Dermis microvascular lymphatic vessel endothelial cell (primary cell): ENCODE measurements at places on chromosomes 6 and 20. TPM values are rescaled to one million over a fixed set of nuclear protein-coding genes. Genes with fewer than 3 reads are reported as not detected.

The SLC17A1 gene
- total RNA-seq = not detected in 2 replicates

The CST7 gene
- not detected in 2 replicates for total RNA-seq

The UNC5CL gene
- total RNA-seq = under 0.01 and 0.13 TPM in 2 replicates

The SCAF8 gene
- 15.1 and 20.6 TPM in 2 replicates for total RNA-seq

The FGD2 gene
- not detected in 2 replicates for total RNA-seq

The KCNQ5 gene
- under 0.01 TPM in 1 of 2 replicates, not detected in the other for total RNA-seq

The CRISP3 gene
- not detected in 2 replicates for total RNA-seq

The GJA10 gene
- total RNA-seq = not detected in 2 replicates

The FAM83B gene
- total RNA-seq = not detected in 2 replicates

The NELFE gene
- total RNA-seq = 58.3 and 77.6 TPM in 2 replicates

The CAP2 gene
- 0.39 and 0.63 TPM in 2 replicates for total RNA-seq

The CASS4 gene
- under 0.01 and 0.13 TPM in 2 replicates for total RNA-seq

The PLEKHG1 gene
- total RNA-seq = 19.8 and 26.3 TPM in 2 replicates

The HDGFL1 gene
- total RNA-seq = not detected in 2 replicates

The TINAG gene
- total RNA-seq = not detected in 2 replicates

The TSBP1 gene
- not detected in 2 replicates for total RNA-seq
